Activated CD8-positive, alpha-beta memory T cell treated with anti-CD3 and anti-CD28 coated beads, Interleukin-2, amount 10 ng/mL, durations not matched to agents 7 days and 5 days (primary cell): ENCODE measurements at places on chromosomes 7 and 10.
A peak's percentile ranks its signal among the peaks of the same experiment; 100 is the strongest.

GRCh38 chr7:102283477-102284189, 3.0 kb upstream of the SH2B2 start:
- DNase-seq: no peak

DNA sequence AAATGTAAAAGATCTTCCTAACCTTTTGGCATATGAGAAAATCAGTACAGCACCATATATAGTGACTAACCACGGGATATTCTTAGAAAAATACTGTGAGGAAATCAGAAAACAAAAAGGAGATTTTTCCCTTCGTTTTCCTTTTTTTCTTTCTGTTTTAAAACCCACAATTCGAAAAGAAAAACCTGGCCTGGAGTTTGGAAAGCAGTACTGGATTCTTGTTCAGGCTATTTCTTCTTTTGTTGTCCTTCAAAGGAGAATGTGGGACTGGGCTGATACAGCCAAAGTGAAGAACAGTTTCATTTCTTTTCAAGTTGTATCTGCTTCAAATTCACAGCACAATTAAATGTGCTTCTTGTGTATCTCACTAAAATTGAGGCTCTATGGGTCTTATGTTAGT, 156.8 kb upstream of the PHYHIPL start:
- no peak for DNase-seq

GRCh38 chr10:34374356-34375045, 440.6 kb downstream of the PARD3 start:
- no peak for DNase-seq

- no peak for DNase-seq
Observed at GRCh38 chr7:157817944-157818700, 481.3 kb downstream of the DNAJB6 start.

GRCh38 chr7:140214075-140214684, 37.4 kb upstream of the KDM7A start:
- peak; percentile 71 for DNase-seq

DNA sequence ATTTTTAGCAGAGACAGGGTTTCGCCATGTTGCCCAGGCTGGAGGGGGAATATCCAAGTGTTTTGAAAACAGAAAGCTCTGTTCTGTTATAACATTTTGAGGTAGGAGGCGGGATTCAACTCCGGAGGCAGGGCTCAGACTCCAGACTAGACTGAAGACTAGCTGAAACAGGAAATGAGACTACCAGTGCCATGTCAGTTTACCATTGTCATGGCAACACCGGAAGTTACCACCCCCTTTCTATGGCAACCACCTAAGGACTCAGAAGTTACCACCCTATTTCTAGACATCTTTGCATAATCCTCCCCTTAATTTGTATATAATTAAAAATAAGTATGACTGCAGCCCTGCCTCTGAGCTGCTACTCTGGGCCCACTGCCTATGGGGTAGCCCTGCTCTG, 1069.1 kb upstream of the AUTS2 start:
- DNase-seq: no peak

- DNase-seq: peak; percentile 68
Observed at GRCh38 chr7:148883266-148884048, 634 bp downstream of the EZH2 start.

- DNase-seq: no peak
Observed at GRCh38 chr7:11437994-11438393, 394.0 kb downstream of the THSD7A start.

- DNase-seq: no peak
Observed at GRCh38 chr7:29255906-29256692, 61.5 kb downstream of the CHN2 start.

DNA sequence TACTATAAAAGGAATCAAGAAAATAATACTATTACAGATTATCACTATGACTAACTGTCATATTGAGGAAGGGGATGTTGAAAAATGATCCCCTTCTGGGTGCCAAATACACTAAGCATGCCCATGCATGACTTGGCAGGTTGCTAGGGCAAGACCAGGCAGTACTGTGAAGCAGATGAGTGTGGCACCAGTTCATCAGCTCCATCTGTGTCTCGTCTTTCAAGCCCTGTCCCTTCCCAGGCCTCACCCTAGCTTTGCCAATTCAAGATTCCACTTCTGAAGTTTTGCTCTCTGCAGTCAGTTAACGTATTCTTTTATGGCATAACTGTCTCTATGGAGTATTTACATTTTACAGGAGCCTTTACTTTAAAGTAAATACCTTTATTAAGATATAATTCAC, 135.6 kb upstream of the HPS1 start:
- DNase-seq: no peak

- DNase-seq: peak; percentile 63
Observed at GRCh38 chr10:123043409-123043925, 34.7 kb downstream of the ACADSB start.

GRCh38 chr7:95327356-95327755, 3.0 kb upstream of the PON1 start:
- DNase-seq: no peak

GRCh38 chr10:79356104-79356503, 8.8 kb downstream of the PPIF start:
- DNase-seq: peak; percentile 56

DNA sequence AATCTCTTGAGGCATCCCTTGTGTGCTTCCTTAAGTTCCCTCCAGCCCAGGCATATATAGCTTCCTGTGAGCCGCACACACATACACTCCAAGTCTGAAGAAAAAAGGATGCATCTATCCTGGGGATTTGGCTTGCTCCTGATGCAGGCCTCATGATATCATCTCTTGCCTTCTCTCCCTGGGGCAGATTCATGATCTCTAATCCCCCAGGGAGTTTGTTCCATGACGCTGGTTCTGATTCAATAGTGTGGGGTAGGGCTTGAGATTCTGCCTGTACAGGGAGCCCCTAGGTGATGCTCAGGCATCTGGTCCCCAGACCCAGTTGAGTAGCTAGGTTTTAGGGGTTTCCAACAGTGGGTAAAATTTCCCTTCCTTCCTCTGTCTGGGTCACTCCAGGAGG, 1.5 kb downstream of the PON1 start:
- DNase-seq: no peak

DNA sequence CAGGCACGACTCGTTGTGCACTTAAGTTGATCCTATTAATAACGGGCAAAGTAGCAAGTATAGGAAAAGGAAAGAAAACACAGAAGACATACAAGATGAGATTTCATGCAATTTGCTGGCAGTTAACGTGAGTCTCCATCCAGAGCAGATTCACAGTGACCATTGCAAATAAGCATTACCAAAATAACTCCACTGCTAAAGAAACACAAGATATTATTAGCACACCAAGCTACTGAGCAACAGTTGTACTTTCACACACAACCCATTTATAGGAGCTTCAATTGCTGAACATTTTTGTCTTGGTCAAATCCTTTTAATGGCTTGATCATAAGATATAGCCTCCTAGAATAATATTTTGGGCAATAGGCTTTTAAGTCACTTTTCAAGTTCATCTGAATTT, 187.7 kb upstream of the HGF start:
- DNase-seq: no peak

DNA sequence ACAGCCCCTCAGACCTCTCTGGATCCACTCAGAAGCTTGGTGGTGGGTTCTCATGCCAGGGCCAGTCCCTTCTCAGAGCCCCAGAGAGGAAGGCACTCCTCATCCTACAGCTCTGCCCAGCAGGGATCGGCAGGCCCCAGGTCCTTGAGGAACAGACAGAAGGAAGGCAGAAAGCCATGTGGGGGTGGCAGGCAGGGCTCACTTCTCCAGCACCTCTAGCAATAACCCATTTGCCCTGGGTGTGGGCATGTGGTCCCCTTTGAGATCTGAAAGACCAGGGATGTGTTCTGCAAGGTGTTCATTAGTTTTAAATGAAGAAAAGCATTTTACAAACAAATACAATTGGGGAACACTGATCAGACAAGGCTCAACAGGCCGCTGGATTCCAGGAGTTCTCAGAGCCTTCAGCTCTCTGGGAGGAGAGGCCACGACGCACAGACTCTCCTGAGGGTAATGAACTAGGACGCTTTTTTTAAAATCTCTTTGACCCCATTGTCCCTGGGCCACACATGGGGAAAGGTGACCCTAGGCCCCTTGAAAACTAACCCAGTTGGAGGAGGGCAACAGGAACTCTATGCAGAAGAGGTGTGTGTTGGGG, 40.6 kb downstream of the LDB3 start:
- DNase-seq: no peak

DNA sequence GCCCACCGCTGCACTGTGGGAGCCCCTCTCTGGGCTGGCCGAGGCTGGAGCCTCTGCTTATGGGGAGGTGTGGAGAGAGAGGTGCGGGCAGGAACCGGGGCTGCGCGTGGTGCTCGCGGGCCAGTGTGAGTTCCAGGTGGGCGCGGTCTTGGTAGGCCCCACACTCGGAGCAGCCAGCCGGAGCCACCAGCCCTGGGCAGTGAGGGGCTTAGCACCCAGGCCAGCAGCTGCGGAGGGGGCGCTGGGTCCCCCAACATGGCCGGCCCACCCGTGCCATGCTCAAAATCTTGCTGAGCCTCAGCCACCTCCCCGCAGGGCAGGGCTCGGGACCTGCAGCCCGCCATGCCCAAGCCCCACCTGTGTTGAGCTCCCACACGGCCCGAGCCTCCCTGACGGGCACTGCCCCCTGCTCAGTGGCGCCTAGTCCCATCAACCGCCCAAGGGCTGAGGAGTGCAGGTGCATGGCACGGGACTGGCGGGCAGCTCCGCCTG, 856.8 kb upstream of the CELF2 start:
- DNase-seq: no peak

DNA sequence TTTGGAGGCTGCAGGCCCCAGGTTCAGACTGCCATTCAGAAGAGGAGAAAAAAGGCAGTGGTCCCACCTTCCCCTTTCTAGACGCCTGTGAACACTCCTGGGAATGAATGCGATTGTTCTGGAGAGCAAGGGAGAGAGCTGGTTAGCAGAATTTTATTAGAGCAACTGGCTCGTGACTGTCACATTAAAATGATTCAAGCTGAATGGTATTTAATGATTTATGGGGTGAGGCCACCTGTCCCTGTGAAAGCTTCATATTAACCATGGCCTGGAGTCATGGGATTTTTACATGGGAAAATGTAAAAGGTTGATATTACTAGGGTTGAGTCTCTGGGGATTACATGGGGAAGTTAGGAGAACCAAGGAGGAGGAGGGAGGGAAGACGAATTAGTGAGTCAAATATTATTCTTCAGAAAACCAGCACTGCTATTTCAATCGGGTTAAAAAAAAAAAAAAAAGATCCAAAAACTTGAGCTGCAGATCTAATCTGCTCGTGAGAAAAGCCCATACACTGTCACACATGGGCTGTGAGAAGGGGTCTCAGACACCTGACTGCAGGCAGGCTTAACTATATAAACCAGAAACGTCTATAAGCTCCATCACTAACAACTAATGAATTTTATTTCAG, 8.3 kb downstream of the CXCL12 start:
- no peak for DNase-seq

DNA sequence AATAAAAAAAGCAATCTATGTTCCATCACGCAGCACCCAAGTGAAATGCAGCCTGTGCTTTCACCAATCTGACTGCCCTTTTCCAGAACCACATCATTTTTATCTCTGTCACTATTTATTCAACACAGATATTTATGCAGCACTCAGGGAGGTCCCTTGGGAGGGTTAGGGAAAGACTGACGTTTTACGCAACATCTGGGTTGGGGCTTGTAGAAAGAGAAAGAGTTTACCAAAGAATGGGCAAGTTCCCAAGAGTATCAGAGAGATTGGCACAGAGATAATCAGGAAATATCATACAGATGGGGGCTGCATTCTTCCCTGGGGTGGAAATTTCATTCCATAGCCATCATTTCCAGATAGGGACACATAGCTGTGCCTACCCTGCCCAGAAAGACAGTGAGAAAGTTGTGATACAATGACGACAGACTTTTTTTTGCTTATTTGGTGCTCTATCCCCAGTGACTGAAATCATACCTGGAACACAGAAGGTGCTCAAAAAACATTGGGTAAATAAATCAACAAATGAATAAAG, 474.2 kb downstream of the CALN1 start:
- no peak for DNase-seq

GRCh38 chr10:23069019-23069815, 26.2 kb upstream of the MSRB2 start:
- no peak for DNase-seq

DNA sequence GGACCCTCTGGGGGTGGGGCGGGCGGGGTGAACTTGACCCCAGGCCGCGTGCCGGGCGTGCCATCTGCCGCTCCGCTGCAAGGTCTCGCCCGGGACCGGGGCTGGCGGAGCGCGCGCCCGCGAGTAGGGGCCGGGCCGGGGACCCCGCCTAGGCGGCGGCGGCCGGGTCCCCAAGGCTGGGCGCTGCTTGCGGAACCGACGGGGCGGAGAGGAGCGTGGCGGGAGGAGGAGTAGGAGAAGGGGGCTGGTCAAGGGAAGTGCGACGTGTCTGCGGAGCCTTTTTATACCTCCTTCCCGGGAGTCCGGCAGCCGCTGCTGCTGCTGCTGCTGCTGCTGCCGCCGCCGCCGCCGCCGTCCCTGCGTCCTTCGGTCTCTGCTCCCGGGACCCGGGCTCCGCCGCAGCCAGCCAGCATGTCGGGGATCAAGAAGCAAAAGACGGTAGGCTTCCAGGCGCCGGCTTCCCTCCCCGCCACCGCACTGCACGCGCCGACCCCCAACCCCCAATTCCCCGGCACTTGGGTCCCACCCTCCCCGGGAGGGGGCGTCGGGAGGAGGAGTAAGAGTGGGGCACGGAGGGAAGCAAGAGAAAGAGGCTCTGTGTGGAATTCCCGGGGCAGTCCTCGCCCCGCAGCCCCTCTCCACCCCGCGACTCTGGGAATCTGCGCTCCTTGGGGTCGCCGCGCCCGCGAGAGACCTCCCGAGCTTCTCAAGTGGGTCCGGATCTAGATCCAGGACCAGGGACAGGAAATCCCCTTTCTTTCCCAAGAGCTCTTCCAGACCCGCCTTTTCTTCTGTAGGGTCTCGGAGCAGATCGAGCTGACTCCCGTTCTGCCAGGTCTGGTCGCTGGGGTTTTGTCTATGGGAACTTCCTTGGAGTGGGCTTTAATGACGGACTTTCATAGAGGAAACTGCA, at the start of gene PAPSS2:
Gene PAPSS2 (plus strand): TSS at position 308 of the 913 bp plus-strand sequence. CDS start 104 bp downstream, at position 412.
- no peak for DNase-seq

- no peak for DNase-seq
Observed at GRCh38 chr7:151958036-151959010, 2.1 kb downstream of the GALNTL5 start.

DNA sequence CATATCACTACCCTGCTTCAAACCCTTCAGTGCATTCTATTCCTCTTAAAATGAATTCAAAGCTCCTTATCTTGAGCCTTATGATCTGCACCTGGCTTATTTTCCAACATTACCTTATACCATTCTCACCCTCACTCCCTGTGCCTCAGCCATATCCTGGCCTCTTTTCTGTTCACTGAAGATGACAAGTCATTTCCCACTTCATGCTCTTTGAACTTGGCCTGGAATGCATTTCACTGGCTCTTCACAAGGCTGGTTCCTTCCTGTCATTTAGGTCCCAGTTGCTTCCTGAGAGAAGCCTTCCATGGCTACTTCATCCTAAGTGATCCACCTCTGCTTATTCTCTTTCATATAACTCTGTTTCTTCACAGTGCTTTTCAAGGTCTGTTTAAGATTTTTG, 3.2 kb upstream of the LIPF start:
- no peak for DNase-seq

- peak; percentile 76 for DNase-seq
Observed at GRCh38 chr10:3239066-3239919, 66.7 kb upstream of the PITRM1 start.

GRCh38 chr7:90345595-90346335, 751 bp upstream of the GTPBP10 start:
- DNase-seq: no peak
